Esophagus squamous epithelium (tissue), 5 donors: ENCODE measurements at places on chromosomes 2 and 18. TPM values are rescaled to one million over a fixed set of nuclear protein-coding genes. Genes with fewer than 3 reads are reported as not detected.

DNA sequence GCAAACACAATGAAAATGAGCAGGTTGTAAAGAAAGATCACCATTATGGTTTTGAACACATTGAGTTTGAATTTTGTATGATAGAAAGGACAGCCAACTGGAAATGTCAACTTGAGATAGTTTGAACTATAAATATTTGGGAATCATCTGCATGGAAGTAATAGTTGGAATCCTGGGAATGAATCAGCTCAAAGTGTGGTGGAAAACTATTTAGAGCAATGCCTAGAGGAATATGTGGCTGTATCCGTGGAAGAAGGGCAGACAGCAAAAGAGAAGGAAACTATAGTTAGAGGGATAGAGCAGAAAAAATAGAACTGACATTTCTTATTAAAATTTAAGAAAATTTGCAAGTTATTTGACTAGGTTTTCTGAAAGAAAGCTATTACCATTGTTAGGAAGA, 112.5 kb upstream of the OTX1 start:
- H3K27ac ChIP-seq = no peak overlapping the region
- no peaks in the 10 kb centered on the region for H3K27me3 ChIP-seq
- no peak for DNase-seq
- H3K36me3 ChIP-seq = no peaks in the 10 kb centered on the region
- no peaks in the 10 kb centered on the region for H3K4me1 ChIP-seq

DNA sequence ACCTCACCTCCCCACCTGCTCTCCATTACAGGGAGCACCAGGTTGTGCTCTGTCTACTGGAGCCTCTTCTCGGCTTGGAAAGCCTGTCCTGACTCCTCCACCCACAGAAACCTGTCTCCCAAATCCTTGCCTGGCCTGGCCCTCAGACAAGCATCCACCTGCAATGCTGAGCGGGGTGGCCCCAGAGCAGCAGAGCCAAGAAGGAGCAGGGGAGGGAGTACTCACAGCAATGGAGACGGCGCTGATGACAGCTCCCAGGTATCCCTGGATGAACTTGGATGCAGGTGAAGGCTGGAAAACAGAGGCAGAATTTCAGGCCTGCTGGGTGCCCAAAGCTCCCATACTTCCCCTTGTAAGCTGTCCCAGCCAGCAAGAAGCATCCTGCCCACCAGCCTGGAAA, 72.8 kb downstream of the SFXN5 start:
- no peaks in the 10 kb centered on the region for H3K27me3 ChIP-seq
- no peaks in the 10 kb centered on the region for H3K4me1 ChIP-seq
- no peak overlapping the region for H3K27ac ChIP-seq
- H3K36me3 ChIP-seq = peaks cover 9% of the 10 kb centered on the region

GRCh38 chr2:136135921-136136906, 18.3 kb upstream of the CXCR4 start:
- no peaks in the 10 kb centered on the region for H3K4me1 ChIP-seq
- DNase-seq = peak; percentile 20
- H3K36me3 ChIP-seq = no peaks in the 10 kb centered on the region
- H3K27me3 ChIP-seq = no peaks in the 10 kb centered on the region
- peak overlapping the region; percentile 72 for H3K27ac ChIP-seq

The IL36A gene
- 251 TPM for total RNA-seq

DNA sequence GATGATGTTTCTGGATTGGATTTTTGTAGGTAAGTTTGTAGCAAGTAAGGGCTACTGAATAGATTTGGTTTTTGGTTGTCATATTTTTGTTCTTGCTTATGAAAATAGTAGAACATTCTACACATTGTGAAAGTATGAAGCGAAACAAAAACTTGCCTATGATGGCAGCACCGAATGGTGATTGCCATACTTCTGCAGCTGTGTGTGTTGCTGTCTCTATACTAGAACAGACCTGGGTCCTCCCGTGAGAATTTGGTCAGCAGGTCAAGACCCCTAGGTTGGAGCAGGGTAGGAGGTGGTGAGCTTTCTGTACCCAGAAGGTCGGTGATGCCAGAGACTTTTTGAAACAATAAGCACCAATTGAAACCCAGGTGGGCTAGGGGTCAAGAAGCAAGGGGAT, 322.6 kb downstream of the PRKCE start:
- DNase-seq = no peak
- H3K36me3 ChIP-seq = peaks cover 13% of the 10 kb centered on the region
- no peaks in the 10 kb centered on the region for H3K27me3 ChIP-seq
- H3K4me1 ChIP-seq = peaks cover 4% of the 10 kb centered on the region
- no peak overlapping the region for H3K4me3 ChIP-seq

DNA sequence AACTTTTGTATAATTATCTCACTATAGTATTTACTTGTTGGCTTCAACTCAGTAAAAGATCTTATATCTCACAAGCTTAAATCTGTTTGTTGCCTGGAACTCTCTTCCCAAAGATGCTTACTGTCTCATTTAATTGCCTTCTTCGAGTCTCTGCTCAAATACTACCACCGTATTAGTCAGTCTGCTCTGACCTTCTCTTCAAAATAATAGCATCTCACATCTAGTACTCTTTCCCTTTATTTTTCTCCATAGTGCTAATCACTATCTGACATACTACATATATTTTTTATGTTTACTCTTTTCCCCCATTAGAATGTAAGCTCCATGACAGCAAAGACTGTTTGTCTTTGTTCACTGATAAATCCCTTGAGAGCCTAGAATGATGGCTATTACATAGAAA, 10.6 kb upstream of the MPP4 start:
- H3K27me3 ChIP-seq = no peaks in the 10 kb centered on the region
- no peak for DNase-seq
- H3K36me3 ChIP-seq = peaks cover 5% of the 10 kb centered on the region

The CABYR gene
- total RNA-seq = 0.95 TPM

DNA sequence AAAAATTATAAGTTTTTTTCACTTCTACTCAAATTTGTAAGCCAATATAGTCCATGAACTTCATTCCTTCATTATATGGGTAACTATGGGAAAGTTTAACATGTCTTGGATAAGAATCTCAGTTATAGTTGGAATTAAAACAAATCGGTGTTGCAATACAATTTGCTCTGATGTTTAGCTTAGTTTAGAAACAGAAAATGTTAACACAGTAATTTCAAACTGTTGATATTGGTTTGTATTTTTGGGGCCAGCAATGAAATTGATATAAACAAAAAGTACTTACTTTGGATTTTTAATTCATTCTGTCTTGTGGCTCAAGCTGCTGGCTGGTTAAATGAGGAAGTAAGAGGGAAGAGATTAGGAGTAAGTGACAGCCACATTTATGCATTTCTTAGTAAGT, 368.5 kb upstream of the NT5C1B start:
- no peak overlapping the region for H3K4me3 ChIP-seq
- H3K36me3 ChIP-seq = no peaks in the 10 kb centered on the region
- no peak for DNase-seq
- H3K4me1 ChIP-seq = no peaks in the 10 kb centered on the region
- no peak overlapping the region for H3K27ac ChIP-seq

DNA sequence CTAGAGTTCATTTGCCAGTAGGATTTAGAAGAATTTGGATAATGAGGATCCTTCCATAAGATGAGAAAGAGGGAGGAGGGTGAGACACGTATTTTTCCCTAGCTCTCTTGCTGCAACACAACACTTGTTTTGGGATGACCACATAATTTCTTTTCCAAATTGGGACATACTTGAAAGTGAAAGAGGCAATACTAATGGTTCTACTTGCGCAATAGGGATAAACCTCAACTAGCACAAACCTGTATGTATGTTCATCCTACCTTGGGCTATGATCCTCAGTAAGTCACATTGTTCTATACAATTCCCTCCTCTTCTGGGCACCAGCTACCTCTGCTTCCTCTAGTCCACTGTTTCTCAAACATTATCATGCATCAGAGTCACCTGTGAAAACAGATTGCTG, 1208.8 kb upstream of the LRRTM1 start:
- H3K4me1 ChIP-seq = no peaks in the 10 kb centered on the region
- no peak overlapping the region for H3K4me3 ChIP-seq
- no peak overlapping the region for H3K27ac ChIP-seq

- H3K27ac ChIP-seq = no peak overlapping the region
- no peak for DNase-seq
- no peak overlapping the region for H3K4me3 ChIP-seq
- H3K36me3 ChIP-seq = no peaks in the 10 kb centered on the region
- no peaks in the 10 kb centered on the region for H3K27me3 ChIP-seq
Observed at GRCh38 chr2:232900811-232901735, 31.0 kb downstream of the SNORC start.
